ENCODE measurements at places on chromosomes 1 and 21.

DNA sequence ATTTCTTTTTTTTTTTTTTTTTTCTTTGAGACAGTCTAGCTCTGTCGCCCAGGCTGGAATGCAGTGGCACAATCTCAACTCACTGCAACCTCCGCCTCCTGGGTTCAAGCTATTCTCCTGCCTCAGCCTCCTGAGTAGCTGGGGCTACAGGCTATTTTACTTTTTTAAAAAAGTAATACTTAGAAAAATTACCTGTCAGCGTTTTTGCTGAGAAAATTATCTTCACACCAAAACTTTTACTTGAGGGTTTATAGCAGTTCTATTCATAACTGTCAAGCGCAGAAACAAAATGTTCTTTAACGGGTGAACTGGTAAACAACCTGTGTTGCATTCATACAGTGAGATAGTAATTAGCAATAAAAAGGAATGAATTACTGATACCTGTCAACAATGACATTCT lies 1.5 kb upstream of the SLC25A24 start:
- no peak for DNase-seq

GRCh38 chr1:228299901-228300300 lies 92.1 kb downstream of the OBSCN start:
- DNase-seq: no peak

DNA sequence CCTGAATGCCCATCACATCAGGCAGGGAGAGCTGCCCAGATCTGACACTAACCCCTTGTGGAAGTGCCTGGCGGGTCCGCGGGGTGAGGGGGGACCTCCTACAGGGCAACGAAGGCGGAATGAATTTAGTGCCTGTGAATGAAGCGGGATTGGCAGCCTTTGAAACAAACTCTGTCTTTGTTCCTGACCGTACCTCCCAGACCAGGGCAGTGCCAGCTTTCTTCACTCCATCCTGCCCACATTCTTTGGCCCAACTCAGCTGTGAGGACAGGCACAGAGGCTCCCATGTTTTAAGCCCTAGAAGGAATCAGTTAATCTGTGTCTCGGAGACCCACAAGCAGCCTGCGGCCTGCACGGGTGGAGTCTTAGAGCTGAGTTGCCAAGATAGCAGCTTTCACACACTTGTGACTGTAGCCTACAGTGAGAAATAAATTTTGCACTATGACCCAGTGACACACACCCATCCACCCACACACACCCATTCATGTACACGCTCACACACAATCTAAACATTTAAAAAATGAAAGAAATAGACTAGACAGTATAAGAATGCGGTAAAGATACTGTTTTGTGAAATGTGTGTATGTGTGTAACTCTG lies 60.1 kb upstream of the USP24 start:
- peak; percentile 63 for DNase-seq

GRCh38 chr1:151145304-151146071 lies 943 bp downstream of the SEMA6C start:
- no peak for DNase-seq

- DNase-seq: no peak
Measured at GRCh38 chr1:189597083-189597482, 880.6 kb downstream of the BRINP3 start.

- DNase-seq: no peak
Measured at GRCh38 chr1:116820369-116820768, 66.1 kb downstream of the CD2 start.

DNA sequence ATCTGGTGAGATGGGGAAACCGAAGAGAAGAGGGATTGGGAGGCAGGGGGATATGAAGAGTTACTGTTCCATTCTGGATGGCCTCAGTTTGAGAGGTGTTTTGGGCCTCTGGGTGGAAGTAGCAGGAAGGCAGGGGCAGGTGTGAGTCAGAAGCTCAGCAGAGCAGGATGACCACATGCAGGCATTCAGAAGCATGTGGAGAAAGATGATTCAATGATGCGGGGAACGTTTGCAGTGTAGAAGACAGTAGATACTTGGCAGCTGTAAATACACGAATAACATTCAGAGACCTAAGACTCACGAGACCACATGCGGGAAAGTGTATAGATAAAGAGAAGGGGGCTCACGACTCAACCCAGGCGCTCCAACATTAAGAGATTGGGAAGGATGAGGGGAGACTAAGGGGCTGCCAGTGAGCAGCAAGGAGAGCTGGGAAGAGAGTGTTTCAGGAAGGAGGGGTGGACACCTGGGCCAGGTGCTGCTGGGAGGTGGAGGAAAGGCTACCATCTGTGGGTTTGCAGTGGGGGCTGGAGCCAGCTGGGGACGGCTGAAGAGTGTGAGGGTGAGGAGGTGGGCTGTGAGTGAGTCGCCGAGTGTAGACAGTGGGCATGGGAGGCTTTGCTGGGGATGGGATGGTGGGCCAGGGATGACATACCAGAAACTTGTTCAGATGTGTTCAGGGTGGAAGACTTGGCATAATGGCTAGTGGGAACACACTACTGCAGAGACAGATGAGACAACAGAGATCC lies 5.8 kb upstream of the EPS8L3 start:
- no peak for DNase-seq

GRCh38 chr1:227356620-227357146 lies 38.4 kb upstream of the CDC42BPA start:
- DNase-seq: no peak

DNA sequence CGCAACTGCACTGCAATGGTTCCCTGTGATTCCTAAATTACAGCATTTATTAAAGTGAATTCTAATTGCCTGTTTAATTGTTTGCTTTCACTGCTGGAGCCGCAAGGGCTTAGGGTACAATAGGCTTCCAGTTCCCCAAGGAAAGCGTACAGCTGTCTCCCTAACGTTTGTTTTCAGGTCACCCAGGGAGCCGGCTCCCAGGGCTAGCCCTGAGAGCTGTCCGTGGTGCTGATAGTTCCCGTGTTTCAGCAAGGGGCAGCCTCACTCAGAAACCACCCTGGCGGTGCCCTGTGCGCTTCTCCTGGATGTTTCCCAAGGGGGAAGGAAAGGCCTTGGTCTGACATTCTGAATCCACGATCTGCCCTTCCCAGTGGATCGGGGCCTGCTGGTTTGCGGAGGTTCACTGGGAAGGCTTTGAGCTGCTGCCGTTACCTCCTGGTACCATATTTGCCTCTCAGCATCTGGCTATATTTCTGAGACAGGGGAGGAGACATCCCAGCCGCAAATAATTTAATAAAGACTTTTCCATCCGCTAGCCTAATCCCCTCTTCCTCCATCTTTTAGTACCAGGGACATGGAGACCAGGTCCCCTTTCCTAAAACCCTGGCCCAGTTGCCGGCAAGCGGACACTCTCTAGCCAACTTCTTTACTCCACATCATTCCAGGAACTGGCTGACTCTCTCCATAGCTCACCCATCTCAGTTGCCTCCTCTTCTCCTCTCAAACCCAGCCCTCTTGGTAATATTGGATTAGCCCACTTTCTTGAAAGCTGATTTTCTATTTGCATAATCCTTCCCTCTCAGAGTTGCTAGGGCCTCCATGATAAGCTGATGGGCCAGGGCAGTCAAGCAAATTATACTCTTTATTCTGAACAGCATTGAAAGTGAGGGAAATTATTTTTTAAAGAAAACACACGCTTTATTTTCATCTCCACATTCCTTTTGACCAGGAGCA lies 149.0 kb downstream of the IGSF21 start:
- DNase-seq: peak; percentile 71

GRCh38 chr1:12048372-12048771 lies 14.7 kb upstream of the TNFRSF8 start:
- no peak for DNase-seq

GRCh38 chr1:85359874-85360721 lies 83.7 kb upstream of the BCL10 start:
- no peak for DNase-seq

GRCh38 chr1:225866061-225866837 lies 15.9 kb downstream of the TMEM63A start:
- no peak for DNase-seq

DNA sequence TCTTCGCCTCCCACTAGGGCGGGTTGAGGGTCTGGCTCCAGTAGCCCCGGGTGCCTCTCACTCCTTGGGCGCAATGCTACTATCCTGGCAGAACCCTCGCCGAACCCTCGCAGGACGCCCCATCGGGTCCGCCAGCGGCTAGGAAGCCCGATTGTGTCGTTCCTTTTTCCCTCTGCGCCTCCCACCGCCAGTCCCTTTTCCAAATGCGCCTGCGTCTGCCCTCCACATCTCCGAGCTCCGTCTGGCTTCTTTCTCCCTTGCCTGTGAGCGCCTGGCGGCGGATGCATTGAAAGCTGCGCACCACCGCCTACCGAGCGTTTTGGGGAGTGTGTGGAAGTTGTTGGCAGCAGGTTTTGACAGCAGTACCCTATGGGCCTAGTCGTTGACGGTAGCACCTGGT lies 1.0 kb upstream of the DIRAS3 start:
- no peak for DNase-seq

DNA sequence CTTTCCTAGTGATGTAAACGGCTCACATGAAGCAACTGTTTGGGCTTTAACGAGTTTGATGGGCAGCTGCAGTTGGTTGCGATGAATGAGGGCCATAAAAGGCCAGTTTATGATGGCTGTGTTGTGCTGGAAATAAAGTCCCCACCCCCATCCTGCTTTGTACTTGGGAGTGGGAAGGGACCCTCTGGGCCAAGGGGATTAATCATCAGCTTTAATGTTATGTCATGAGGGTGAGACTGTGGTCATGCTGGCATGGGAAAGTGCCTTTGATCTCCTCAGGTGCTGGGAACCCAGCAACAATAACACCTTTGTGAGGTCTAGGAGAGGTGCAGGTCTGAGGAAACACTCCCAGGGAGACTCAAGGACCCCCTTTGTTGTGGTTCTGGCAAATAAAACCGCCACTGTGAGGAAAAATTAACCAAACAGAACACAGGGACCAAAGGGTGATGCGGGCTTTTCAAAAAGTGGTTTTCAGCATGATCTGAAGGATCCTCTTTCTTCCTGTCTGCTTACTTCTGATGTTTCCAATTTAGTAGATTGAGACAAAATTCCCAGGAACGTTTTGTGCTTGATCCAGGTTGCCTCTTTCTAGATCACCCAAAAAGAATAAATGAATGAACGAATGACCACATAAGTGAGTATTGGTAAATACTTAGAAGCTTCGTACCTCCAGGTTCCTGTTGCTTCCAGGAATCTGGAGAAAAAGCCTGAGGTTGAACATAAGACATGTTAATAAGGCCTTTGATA lies 257.8 kb upstream of the HOOK1 start:
- no peak for DNase-seq

DNA sequence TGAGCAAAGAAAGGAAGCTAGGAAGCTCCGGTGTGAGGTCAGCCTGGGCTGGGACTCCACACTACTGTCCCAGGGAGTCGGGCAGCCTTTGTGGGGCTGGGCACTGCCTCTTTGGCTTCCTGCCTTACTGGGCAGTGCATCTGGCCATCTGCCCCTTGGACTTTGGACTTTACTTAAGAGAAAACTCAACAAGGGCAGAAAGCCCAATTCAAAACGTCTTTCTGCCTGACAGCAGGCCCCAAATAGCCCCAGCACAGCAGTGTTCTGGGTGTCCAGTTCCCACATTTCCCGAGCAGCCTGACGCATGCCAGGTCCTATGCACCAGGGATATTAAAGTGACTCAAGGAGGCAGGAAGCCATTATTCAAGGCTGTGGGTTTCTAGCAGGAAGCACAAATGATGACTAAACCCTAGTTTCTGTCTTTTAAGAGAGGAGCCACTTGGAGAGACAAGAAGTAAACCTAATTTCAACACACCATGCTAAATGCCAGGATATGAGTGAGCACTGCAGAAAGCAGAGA lies 37.9 kb upstream of the EDEM3 start:
- peak; percentile 57 for DNase-seq

DNA sequence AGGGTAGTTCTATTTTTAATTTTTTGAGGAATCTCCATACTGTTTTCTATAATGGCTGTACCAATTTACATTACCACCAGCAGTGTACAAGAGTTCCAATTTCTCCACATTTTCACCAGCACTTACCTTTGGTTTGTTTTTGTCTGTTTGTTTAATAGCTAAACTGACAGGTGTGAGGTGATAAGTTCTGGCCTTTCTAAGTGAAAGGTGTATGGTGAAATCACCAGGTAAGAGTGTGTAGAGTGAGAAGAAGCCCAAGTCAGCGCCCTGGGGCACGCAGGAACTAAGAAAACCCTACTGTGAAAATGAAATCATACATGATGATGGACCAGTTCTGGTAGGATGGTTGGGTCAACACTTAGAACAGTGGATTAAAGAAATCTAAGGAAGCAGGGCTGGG lies 34.5 kb downstream of the BTG3 start:
- no peak for DNase-seq

DNA sequence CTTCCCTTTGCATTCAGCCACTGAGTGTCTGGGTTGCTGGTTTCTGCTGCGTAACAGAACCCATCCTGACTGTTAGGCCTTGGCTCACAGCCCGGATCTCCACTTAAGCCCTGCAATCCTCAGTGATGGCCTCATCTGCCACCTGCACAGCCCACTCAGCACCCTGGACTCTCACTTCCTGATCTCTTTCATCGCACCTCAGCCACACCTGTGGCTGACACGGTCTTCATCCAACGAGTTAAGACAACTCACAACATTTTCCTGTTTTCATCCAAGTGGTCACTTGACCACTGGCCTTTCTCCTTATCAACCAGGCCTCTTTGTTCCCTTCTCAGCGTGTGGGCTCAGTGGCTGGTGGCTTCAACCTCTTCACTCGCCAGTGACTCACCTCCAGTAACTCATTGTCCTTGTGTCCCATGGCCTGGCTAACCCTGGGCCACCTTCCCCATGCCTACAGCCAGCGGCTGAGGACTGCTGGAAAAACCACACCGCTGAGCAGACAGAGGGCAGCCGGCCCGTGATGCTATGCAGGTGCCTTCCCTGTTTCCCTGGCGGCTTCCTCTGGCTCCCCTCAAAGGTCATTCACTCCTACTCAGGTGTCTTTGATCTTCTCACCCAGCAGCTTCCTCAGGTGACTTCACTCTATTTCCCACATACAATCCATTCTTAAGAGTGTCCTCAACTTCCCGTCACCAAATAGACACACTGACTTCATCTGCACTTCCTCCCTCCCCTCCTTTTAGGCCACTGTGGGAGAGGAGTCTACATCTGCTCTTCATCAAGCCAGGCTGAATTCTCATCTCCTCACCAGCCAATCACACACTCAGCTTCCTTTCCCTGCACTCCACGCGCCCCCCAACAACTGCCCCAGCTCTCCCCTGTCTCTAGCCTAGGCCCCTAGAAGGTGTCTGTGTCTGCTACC lies 19.9 kb upstream of the EDN2 start:
- DNase-seq: no peak

DNA sequence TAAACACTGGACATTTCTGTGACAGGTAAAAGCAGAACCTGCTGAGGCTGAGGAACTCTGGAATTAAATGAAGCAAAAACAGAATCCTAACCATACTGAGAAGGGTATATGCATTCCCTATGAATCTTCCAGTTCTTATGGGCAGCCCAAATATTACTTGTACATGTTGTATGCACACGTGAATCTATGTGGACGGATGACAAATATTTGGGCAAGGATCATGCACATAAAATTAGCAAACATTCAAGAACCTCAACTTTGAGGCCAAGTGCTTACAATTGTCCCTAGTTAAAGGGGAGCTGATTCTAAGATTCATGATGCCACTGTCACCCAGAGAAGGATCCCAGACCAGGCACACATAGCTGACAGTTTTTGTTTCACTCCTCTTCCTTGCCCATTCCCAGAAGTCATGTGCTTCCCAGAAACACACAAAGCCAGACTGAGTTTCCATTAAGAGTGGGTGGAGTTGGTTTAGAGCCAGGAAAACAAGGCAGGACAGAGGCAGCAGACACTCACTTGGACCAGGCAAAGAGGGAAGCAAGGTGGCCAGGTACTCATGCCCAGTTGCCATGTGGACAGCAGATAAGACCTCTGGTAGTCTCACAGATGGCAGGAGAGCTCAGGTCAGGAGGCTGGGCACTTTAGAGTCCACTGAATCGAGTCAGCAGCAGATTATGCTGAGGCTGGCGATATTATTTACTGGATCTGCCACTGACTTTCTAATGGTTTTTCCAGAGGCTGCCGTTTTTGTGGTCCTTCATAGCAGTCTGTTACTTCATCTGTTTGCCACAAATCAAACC lies 25.6 kb downstream of the AK2 start:
- DNase-seq: no peak
